ENCODE measurements at places on chromosomes 13 and 19.

DNA sequence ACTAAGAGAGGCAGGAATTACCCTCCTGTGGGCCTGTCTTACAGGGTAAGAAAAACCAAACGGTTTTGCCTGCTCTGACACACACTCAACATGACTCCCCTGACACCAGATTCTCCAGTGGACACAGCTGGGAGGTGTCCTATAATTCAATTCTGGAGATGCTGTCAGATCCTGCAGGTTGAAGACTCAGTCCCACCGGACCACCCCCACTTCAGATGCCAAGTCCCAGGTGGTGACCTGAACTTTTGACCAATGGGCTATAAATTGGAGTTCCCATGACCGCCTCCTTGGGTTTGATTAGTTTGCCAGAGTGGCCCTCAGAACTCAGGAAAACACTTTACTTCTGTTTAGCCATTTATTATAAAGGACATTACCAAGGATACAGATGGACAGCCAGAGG is 52.6 kb downstream of the RGCC start:
- no peak for DNase-seq

- DNase-seq = no peak
Measured at GRCh38 chr19:56905631-56906150, 65.2 kb upstream of the PEG3 start.

GRCh38 chr13:79070343-79070974 is 335.6 kb downstream of the RBM26 start:
- DNase-seq = no peak

- no peak for DNase-seq
Measured at GRCh38 chr19:14943601-14944000, 2.3 kb downstream of the OR7C2 start.

DNA sequence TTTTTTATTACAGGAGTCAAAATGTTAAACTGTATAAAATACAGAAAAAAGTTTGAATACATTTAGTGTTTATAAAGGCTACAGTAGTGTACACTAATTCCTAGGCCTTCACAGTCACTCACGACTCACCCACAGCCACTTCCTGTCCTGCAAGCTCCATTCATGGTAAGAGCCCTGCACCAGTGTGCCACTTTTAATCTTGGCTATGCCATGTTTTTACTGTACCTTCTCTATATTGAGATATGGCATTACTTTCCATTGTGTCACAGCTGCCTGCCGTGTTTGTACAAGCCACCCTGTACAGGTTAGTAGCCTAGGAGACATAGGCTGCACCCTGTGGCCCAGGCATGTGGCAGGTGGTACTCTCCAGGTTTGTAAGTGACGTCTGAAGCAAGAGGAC is 32.1 kb downstream of the C1QTNF9 start:
- DNase-seq = no peak

DNA sequence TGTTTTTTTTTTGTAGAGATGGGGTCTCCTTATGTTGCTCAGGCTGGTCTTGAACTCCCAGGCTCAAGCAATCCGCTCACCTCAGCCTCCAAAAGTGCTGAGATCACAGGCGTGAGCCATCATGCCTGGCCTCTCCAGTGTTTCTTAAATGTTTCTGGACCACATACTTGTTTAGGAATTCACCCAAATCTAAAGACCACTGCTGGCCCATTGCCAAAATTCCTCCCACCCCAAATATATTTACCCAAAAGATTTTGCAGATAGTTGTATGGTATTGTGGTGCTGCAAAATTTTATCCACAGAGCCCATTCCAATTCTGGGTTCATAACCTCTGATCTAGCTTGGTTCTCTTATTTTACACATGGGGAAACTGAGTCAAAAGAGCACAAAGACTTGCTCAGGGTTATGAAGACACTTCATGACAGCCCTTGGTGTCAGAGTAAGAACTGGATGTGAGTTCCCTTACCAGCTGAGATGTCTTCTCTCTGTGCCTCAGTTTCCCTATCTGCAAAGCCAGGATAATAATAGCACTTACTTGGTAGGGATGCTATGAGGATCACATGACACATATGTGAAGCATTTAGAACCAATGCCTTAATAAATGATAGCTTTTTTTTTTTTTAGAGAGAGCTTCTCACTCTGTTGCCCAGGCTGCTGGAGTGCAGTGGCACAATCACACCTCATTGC is 10.9 kb downstream of the NFILZ start:
- DNase-seq = no peak

GRCh38 chr19:39080431-39080830 is 3.7 kb upstream of the ACP7 start:
- no peak for DNase-seq

- DNase-seq = no peak
Measured at GRCh38 chr19:31263328-31263727, 85.9 kb downstream of the TSHZ3 start.

Data from stimulated activated CD4-positive, alpha-beta T cell treated with anti-CD3 and anti-CD28 coated beads, Interleukin-1b, Interleukin-23, amount 100 ng/mL, for 1 hour (primary cell).